ENCODE measurements at places on chromosomes 13 and 19.

DNA sequence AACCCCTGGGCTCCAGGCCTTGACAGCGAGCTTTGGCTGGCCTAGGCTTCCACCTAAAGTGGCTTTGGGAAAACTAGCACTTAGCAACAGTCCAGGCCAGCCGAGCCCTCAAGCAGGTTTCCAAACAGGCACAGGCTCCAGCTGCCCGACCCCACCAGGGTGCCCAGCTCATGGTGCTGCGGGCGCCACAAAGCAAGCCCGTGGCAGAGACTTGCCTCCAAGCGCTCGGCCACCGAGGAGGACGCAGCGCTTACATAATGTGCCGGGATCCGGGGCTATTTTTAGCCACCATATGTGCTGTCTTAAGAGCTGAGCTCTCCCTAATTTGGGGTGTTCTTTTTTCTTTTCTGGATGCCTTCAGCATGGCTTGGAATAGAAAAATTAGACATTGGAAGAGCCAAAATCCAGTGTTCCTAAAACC lies 56.1 kb upstream of the F7 start:
- H3K4me1 ChIP-seq: peaks cover 22% of the 10 kb centered on the region
- no peak overlapping the region for H3K27ac ChIP-seq
- no peaks in the 10 kb centered on the region for H3K36me3 ChIP-seq
- H3K27me3 ChIP-seq: no peaks in the 10 kb centered on the region
- H3K4me3 ChIP-seq: no peak overlapping the region
- no peak for DNase-seq

GRCh38 chr19:4555657-4556561 lies 3.6 kb downstream of the SEMA6B start:
- H3K27ac ChIP-seq: no peak overlapping the region

- H3K4me1 ChIP-seq: no peaks in the 10 kb centered on the region
- DNase-seq: peak; percentile 87
- H3K27me3 ChIP-seq: no peaks in the 10 kb centered on the region
- no peaks in the 10 kb centered on the region for H3K36me3 ChIP-seq
These were observed 164.0 kb upstream of the ZNF507 start for GRCh38 chr19:32181216-32181920.

GRCh38 chr13:91358387-91358782 lies 10.9 kb downstream of the MIR17HG start:
- no peak overlapping the region for H3K27ac ChIP-seq
- DNase-seq: no peak
- H3K4me1 ChIP-seq: peaks cover 7% of the 10 kb centered on the region
- no peaks in the 10 kb centered on the region for H3K27me3 ChIP-seq
- H3K4me3 ChIP-seq: no peak overlapping the region

DNA sequence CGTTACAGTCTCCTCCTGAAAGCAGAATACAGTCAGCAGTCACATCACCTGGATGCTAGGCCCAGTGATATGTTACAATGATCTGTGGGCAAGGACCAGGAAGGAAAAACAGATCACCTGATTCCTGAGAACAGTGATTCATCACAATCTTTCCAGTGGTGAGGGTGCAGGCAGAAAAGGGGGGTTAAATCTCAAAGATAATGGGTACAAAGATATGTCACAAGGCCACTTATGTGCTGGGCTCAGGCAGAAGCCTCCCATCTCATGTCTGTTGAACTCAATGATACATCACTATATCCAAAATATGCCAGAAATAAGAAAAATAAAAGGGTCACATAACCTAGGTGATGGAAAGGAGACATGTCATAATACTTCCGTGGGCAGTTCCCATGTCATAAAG lies 10.8 kb upstream of the ZNF91 start:
- DNase-seq: no peak
- H3K27me3 ChIP-seq: no peaks in the 10 kb centered on the region
- H3K36me3 ChIP-seq: no peaks in the 10 kb centered on the region
- H3K4me1 ChIP-seq: no peaks in the 10 kb centered on the region
- no peak overlapping the region for H3K27ac ChIP-seq
- no peak overlapping the region for H3K4me3 ChIP-seq

- no peaks in the 10 kb centered on the region for H3K27me3 ChIP-seq
- H3K36me3 ChIP-seq: no peaks in the 10 kb centered on the region
- DNase-seq: no peak
- H3K4me3 ChIP-seq: no peak overlapping the region
- no peak overlapping the region for H3K27ac ChIP-seq
These were observed 3.2 kb downstream of the ATP4B start for GRCh38 chr13:113654591-113655345.
